ENCODE measurements at places on chromosomes 2 and 18.

- no peak for DNase-seq
Measured at GRCh38 chr2:126674075-126674744, 18.3 kb downstream of the GYPC start.

DNA sequence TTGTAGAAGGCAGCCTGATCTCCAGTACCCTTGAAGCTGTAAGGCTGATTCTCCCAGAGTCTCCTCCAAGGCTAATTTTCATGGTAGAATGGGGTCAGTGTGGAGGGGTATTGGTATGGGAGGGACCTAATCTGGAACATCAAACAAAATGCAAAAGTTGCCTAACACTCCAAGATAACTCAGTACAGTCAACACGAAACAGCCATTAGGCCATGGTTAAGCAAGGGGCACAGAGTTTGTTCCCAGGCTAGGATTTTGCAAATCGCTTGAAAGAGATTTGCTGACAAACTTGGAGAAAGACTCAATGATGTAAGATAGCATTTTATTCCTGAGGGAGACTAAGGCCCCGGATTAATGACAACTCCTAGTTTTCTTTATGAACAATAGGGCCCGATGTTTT, 5.4 kb downstream of the PID1 start:
- no peak for DNase-seq

DNA sequence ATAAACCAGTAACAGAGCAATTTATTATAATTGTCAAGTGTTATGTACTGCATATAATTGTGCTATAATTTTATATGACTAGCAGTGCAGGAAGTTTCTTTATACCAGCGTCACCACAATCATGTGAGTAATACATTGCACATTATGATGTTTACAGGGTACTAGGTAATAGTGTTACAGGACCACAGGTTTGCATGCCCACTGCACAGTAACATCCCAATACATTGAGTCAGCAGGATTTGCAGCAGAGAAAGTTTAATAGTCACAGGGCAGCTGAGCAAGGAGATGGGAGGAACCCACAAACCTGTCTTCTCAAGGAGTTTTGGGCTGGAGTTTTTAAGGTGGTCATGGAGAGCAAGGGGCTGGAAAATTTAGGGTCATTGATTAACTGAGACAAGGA, 1042.9 kb upstream of the ACVR2A start:
- no peak for DNase-seq

- DNase-seq = no peak
Measured at GRCh38 chr2:126642031-126642430, 13.9 kb upstream of the GYPC start.

- no peak for DNase-seq
Measured at GRCh38 chr2:12964904-12965539, 248.3 kb downstream of the TRIB2 start.

DNA sequence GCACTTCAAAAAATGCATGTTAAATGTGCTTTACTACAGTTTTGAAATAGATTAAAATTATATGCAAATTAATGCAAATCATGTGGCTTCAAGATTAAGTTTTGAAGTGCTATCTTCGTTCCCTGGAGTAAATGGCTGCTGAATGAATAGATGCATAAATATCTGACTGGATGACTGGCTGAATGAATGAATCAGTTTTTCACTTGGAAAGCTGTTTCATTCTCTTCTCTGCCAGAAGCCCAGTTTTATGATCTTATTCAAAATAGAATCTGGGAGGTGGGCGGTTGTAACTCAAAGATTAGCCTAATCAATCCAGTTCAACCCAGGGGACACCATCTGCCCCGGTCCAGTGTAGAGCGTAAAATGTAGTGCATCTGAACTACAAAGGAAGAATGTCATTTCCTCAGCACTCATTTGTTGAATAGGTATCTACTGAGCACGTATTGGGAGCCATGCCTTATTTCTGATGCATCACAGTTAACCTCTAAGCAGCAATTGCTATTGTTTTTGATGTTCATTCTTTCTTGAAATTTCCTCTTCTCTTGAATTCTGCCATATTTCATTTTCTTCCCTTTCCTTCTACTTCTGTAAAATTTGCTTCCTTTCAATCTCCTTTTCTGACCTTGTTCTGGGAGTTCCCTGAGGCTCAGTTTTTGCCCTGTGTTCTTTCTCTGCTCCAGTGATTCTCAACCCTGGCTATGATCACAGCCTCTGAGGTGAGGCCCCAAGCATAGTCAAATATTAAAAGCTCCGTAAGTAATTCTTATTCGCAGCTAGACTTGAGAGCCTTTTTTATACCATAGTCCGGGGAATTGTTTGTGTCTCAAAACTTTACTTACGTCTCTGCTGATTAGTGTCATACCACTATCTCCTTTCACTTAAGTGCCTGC, 282.7 kb downstream of the PARD3B start:
- DNase-seq = no peak

- DNase-seq = no peak
Measured at GRCh38 chr2:86765310-86765695, 25.4 kb downstream of the CD8A start.

GRCh38 chr18:46675112-46675511, 18.1 kb upstream of the LOXHD1 start:
- DNase-seq = no peak

DNA sequence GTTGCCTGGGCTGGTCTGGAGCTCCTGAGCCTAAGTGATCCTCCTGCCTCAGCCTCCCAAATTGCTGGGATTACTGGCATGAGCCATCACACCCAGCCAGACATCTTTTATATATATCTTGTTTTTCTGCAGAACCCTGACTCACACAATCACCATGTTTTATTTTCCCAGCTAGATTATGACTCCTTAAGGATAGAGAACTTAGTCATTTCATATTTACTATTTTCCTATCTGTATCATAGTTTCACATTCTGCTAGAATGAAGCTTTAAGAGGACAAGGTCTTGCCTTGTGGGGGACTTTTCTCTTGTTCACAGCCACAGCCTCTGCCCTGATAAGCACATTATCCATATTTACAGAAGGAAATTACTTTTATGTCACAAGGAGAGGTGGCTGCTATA, 73.9 kb downstream of the LBH start:
- no peak for DNase-seq

DNA sequence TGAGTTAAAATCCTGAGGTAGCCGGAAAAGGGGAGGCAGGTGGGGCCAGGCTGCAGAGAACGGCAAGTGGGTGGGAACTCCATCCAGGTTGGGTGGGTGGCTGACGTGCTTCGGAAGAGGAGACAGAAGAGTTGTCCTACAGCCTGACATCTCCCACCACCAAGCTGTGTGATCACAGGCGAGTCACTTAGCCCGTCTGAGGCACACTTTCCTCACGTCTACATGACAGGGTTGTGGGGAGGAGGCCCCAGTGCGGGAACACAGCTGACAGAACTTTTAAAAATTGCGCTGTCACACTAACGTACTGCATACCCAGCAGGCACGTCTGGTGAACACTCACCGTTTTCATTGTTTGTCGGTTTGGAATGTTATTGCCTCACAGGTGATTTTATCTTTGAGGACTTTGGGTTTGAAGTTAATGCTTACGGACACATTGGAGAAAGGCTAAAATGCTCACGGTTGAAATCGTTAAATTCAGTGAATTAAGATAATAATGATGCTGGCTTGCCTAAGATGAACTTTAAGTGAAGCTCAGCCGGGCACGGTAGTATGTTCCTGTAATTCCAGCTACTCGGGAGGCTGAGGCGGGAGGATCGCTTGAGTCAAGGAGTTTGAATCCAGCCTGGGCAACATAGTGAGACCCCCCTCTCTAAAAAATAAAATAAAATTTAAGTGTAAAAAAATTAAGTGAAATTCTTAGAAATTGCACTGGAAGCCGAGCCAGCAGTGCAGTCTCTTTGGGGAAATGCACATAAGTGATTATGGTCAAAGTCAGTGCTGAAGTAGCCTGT, 8.9 kb downstream of the EMILIN2 start:
- no peak for DNase-seq

GRCh38 chr2:232385660-232386489, 7.3 kb downstream of the ALPP start:
- no peak for DNase-seq

- DNase-seq = no peak
Measured at GRCh38 chr2:140481136-140481535, 1649.7 kb downstream of the LRP1B start.

DNA sequence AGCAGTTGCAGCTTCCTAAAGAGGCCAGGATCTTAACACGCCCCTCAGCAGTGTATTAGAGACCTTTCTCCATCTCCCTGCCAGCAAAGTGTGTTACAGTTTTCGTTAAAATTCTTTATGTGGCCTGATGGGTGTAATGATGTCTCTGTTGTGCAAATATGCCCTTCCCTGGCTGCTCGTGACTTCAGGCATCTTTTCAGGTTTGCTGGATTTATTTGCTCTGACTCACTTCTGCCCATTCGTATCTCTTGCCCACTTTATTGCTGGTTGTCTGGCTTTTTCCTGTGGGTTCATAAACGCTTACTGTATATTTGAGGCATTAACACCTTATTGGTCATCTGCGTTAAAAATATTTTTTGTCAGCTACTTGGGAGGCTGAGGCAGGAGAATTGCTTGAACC, 134.5 kb downstream of the ASB1 start:
- DNase-seq = no peak

- no peak for DNase-seq
Measured at GRCh38 chr2:225932811-225933413, 533.4 kb downstream of the NYAP2 start.

DNA sequence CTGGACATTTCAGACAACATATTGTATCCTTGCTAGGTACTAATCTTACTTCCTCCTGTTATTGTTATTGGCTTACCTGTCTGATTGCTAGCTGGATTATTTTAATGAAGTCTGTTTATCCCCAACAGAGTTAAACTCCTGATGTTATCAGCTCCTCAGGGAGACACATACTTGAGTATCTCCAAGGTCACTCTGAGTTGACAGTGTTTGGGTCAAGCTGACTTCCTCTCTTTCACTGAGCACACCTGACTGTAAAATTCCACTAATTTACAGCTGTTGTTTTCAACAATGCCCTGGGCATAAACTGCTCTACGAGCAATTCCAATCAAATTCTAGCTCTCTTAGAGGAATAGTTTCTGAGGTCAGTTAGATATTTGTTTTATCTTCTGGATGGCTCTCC, 9.6 kb downstream of the HAUS1 start:
- DNase-seq = no peak

- DNase-seq = no peak
Measured at GRCh38 chr2:178844701-178845100, 37.5 kb upstream of the TTN start.

GRCh38 chr2:169050476-169051240, 18.7 kb upstream of the DHRS9 start:
- DNase-seq = no peak

DNA sequence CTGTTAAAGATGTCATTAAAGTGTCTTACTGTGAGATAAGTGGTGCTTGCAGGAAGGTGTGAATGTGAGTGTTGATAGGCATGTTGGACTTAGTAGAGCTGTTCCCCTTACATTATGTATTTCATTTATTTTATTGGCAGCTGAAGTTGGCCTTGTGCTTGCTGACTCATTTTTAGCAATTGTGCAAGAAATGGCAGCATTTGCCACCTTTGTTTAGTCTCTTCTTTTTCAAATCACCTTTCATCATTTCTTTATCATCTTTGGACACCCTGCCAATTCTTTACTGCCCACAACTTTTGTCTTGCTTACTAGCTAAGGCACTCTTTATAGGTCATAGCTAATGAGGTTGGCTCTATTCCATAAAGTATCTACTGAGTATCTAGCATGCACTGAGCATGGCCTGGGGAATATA, 130.3 kb upstream of the LYPD6 start:
- no peak for DNase-seq

GRCh38 chr2:1870431-1870830, 126.1 kb upstream of the PXDN start:
- DNase-seq = no peak

DNA sequence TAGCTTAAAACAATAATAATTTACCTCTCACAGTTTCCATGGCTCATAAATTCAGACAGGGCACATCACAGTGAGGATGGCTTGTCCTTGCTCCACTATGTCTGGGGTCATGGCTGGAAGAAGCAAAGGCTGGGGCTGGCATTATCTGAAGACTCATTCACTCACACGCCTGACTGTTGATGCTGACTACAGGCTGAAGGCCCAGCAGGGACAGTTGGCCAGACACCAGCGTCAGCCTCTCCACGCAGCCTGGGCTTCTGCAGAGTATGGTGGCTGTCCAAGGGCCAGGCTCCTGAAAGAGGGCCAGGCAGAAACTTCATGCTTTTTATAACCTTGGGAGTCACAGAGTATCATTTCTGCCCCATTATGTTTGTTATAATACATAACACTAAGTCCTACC, 33.4 kb downstream of the YPEL5 start:
- DNase-seq = no peak

DNA sequence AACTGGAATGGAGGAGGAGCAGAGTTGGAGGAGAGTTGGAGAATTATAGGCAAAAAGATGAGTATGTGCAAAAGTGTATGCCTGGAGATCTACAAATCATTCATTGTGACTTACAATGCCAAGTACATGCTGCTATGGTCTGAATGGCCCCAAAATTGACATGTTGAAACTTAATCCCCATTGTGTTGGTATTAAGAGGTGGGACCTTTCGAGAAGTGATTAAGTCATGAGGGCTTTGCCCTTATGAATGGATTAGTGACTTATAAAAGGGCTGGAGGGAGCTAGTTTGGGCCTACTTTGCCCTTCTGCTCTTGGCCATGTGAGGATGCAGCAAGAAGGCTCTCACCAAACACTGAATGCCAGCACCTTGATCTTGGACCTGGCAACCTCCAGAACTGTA, 6.3 kb upstream of the RBMS1 start:
- DNase-seq = no peak

GRCh38 chr18:79645291-79645983, 34.2 kb upstream of the CTDP1 start:
- DNase-seq = no peak

DNA sequence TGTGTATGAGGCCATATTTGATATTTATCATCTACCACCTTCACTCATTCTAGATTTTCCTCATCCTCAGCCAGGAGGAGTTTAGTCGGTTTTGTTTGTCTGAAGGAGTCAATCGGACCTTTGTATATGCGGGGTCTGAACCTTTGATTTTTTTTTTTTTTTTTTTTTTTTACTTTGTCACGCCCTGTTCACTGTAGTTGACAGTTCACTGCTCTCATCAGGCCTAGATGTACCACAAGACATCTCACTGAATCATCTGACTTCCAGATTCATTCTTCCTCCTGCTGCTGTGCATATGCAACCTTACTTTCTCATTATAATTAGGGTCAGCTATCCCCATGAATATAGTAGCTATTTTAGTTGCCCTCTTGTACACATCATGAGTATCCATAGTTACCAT, 133.2 kb downstream of the ARHGAP15 start:
- DNase-seq = no peak

- DNase-seq = no peak
Measured at GRCh38 chr2:129751409-129751808, 228.1 kb upstream of the RAB6C start.

DNA sequence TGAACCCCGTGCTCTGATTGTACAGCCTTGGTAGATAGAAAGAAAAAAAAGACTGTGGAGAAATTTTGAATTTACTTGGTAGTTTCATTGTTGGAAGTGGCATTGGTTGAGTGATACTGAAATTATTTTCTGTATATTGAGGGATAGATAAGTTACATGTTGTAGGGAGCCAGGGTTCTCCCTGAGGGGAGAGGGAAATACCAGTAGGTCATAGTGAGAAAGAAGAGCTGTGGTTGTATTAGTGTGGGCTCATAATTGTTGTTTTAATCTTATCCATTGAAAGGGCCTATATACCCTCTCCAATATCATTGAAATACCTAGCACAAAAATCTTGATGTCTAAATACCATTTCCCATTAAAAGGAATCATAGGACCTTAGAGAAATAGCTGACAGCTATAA, 16.9 kb upstream of the RAB31 start:
- no peak for DNase-seq

GRCh38 chr18:8895987-8896619, 190.7 kb downstream of the MTCL1 start:
- no peak for DNase-seq

- no peak for DNase-seq
Measured at GRCh38 chr2:234606896-234607295, 110.0 kb upstream of the ARL4C start.

Measured in thyroid gland (tissue), 4 donors.